ENCODE measurements at places on chromosomes 3 and 15.

GRCh38 chr3:99633887-99634558, 4.4 kb upstream of the COL8A1 start:
- DNase-seq: no peak

- DNase-seq: no peak
These were observed 28.1 kb upstream of the KBTBD12 start for GRCh38 chr3:127886956-127887231.

- no peak for DNase-seq
These were observed 23.5 kb downstream of the CIAO2A start for GRCh38 chr15:64070106-64070505.

DNA sequence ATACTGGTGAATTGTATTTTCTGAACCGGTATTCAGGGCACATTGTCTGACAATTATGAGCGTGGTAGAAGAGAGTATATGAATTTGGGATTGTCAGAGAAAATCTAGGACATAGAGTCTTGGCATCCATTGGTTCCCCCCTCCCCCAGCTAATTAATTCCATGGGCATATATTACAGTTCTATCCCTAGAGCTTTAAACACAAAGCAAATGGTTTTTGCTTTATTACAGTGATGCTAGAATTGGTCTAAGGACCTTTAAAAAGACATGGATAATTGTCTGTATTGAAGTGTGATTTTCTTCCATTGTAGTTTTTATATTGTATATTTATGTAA, 91.3 kb downstream of the FNDC3B start:
- DNase-seq: no peak

GRCh38 chr3:81249540-81250029, 511.9 kb downstream of the GBE1 start:
- no peak for DNase-seq

DNA sequence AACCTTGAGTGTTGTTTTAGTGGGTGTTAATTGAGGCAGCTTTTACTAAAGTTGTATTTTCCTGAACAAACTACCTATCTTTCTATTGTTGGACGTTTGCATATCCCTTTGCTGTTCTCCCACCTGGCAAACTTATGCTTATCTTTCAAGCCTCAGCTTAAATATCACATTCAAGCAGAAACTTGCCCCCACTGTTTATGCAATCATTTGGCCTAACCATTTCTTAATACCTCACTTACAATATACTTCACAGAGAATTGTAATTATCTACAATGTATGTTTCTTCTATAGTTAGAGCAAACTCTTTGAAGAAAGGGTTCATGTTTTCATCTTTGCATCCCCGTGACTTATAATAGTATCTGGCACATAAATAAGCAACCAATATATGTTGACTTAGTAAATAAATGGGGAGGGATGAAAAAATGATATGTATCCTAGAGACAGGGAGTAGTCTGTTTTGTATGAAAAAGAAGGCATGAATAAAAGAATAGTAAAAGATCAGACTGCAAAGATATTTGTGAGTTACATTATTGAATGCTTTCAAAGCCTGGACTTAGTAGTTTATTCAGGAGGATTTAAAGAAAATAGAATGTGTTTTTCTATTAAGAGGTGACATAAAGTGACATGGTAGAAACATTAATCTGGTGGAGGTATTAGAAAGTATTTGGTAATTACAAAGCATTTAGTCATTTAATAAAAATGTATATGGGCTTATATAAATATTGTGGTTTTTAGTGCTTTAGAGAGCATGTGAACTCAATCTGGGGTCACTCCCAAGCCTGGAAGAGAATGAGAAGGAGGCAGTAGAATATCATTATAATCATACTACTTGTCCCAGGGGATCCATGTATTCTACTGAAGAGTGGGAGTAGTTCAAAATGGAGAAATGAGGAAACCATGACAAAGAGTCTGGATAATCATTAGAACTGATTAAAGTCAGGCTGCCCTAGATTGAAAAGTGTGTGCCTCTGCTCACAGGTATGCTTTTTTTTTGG, 60.0 kb upstream of the DCBLD2 start:
- DNase-seq: no peak

DNA sequence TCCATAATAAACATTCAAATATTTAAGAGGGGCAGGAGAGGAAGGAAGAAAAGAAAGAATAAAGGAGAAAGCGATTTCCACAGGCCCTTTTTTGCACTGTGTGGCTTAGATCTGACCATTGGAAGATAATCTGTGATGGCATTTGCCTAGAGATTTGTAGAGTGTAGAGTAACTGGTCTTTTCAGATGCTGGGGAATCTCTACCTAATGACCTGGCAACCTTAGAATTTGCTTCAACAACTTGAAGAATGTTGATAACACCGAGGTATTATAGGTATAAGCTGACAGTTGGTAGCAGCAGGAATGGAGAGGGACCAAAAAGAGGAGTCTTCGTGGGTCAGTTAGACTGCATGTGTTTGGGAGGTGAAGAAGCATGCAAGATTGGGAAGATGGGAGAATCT, 20.9 kb upstream of the AVEN start:
- DNase-seq: no peak

GRCh38 chr3:176942305-176942704, 255.0 kb downstream of the TBL1XR1 start:
- no peak for DNase-seq

- peak; percentile 14 for DNase-seq
These were observed 317.8 kb upstream of the C2CD4B start for GRCh38 chr15:62482785-62483429.

DNA sequence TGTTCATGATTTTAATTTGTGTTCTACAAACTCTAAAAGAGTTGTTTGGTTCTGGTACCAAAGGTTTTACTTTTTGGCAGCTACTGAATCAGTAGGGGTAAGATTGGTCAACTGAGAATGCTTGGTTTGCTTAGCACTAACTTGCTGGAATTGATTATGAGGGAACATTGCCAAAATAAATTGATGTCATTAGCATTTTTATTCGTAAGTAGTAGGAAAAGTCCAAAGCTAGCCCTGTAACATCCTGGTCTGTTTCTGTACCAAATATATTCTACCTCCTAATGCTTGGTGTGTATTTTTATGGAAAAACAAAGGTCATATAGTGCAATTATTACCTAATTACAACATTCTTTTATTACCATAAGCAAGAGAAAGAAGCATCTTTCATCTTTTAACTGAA, 35.9 kb upstream of the KPNA4 start:
- no peak for DNase-seq

DNA sequence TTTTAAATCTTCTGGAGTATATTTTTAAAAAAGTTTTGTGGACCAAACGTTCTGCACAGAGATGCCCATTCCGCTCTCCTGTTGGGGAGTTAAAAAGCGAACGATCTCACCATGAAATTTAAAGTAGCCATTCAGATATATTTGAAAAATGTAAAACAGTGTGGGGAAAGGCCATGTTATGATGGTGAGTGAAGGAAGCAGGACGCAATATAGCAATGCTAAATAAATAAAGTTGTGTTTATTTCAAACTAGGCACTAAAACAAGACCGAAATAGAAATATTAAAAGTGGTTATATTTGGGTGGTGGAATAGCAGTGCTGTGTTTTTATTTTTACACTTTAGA, 327 bp upstream of the CCDC13 start:
- no peak for DNase-seq

GRCh38 chr15:70526221-70526973, 237.0 kb downstream of the UACA start:
- DNase-seq: no peak

DNA sequence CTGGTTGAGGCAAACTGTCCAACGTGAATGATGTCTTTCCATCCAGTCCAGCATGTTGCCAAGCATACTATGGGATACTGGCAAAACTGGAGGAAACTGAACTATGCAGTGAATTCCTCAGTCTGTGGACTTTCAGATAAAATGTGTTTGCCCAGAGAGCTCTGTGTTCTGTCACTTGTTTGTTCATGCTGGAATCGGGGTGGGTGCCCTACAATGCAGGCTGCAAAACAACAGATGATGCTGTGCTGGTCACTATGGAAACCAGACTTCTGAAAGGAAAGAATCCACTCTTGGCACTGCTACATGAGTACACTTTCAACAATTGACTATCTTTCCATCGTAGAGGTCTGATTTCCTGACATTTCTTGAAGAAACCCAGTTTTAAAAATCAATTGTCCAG, 272.5 kb upstream of the ARHGEF26 start:
- peak; percentile 1 for DNase-seq

DNA sequence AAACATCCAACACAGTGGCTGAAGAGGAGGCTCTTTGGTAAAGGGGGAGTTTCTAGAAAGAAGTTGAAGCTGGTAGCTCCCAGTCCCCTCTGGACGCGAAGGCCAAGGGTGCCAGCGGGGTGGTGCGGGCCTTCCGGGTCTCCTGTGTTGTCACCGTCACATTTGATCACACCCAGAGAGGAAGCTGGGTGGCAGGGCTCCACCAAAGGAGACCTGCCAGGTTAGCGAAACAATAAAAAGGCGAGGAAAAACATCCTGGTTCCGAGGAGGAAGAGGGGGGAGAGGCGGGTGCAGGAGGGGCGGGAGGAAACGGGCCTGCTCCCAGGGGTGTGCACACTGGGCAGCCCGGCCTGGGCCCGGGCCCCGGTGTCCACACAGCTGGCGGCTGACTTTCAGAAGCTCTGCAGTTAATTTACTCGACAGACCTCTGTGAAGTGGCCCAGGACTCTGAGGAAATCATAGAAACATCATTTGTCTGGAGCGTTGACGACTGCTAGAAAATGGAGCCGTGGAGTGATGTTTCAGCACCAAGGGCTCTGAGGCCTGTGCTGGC, 12.1 kb downstream of the HEG1 start:
- DNase-seq: no peak

DNA sequence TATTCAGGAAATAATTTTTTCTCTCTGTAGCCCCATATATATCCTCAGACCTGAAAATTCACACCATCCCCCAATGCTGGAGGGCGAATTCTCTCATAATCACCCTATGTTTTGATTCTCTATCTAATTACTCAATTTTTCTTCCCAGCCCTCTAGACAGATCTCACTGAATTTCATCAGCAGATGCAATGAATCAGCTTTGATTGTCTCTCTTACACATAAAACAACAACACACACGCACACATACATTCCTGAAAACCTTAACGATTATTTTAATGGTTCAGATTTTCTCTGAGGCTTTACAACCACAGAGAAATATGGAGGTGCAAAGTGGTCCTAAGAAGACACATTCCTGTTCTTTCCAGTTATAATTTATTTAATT, 11.1 kb downstream of the RBMS3 start:
- no peak for DNase-seq

- DNase-seq: no peak
These were observed 29.7 kb upstream of the KLF13 start for GRCh38 chr15:31296646-31297574.

DNA sequence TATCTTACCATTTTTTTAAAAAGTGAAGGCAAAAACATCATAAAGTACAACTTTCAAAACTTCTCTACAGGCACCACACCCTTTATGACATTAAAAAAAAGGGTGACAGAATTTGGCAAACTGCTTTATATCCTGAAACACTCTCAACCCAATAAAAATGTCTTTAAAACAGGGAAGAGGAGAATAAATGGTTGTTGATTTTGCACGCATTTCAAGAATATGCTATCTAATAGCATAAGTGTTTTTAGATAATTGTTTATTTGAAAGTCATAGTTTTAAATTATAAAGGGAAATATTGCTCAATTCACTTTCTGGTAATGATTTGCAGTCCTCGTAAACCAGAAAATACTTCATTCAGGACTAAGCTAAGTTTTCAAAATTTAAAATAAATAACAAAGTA, 1.7 kb upstream of the PCOLCE2 start:
- no peak for DNase-seq

GRCh38 chr15:27028858-27029477, 58.0 kb downstream of the GABRG3 start:
- DNase-seq: peak; percentile 3

DNA sequence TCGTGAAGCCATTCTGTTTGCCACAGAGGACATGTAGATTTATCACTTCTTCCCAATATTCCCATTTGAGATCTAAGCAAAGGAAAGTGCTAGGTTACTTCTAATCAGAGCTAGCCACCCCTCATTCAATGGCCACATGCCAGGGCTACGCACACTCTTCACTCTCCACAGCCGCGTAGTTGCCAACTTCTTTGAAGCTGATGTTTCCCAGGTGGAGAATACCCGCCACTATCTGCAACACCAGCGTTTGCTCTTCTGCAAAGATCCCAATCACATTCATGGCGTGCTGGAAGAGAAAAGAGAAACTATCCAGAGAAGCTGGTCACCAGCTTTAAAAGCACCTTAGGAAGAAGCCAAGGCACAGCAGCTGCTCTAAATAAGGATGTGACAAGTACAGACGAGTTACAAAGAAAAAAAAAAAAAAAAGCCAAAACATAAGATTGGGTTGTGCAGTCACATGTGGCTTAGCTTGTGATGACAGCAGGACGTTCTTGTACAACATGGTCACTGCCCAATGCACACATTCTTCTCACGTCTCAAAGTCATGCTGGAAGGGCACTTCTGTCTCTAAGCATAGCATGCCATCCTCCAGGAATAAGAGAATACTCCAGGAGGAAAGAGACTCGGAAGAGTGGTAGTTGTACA, 16.4 kb downstream of the LDHAL6B start:
- no peak for DNase-seq

DNA sequence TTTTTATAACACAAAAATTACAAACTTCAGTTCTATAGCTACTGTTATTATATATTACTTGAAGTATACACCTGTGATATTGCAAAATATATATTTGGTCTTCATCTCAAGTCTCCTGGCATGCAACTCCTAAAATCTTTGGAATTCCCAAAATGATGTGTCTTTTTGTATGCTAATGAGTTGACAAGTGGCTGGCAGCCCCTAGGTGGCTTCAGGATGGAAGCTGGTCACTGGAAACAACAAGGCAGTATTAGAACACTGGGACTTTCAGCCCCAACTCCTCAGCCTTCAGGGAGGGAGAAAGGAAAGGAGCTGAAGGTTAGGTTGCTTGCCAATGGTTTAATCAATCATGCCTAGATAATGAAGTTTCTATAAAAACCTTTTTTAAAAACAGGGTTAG, 112.0 kb downstream of the SCAPER start:
- DNase-seq: no peak

- no peak for DNase-seq
These were observed 12.4 kb upstream of the SYN2 start for GRCh38 chr3:11991751-11992150.

DNA sequence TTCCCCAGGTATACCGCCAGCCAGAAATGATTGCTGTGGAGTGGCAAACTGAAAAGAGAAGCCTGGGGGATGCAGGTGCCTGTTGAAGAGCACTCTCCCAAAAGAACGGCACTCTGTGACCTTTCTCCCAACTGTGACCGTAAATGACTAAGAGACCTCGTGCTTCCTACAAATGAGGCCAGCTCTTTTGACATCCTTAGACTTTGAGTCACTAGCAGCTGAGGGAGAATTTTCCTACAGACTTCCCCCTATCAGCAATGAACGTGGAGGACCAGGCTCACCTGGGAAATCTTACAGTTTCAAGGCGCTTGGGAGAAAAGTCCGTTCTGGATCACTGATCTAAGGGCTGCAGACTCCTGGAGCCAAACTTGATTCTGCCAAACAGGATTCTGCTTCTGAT, 8.6 kb downstream of the AQP9 start:
- no peak for DNase-seq

DNA sequence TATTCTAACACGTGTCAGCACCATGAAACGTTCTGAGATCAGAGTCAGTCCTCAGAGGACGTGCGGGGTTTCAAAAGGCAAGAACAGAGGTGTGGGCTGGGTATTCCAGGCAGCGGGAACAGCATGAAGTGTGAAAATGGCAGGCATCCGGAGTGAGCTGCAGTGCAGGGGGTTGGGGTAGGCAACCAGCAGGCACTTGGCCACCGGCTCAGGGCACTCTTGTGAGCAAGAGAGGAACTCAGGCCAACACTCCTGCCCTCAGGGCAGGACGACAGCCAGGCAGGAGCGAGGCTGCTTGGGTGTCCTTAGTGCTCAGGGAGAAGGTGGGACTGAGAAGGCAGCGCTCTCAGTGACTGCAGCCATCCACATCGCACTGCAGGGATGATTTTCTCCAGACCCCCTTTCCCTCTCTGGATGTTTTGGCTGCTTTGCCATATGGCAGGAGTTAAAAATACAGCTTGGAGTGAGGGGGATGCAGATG, 151.1 kb downstream of the NUP210 start:
- no peak for DNase-seq
